ENCODE measurements at places on chromosomes 1 and 21. TPM values are rescaled to one million over a fixed set of nuclear protein-coding genes. Genes with fewer than 3 reads are reported as not detected.

- DNase-seq, result no peak
Observed at GRCh38 chr1:56222914-56223540, 356.3 kb downstream of the PLPP3 start.

GRCh38 chr1:53112271-53112774 is 30.1 kb downstream of the SLC1A7 start:
- DNase-seq, result no peak

GRCh38 chr21:31198575-31198974 is 145.5 kb downstream of the TIAM1 start:
- DNase-seq, result no peak

GRCh38 chr1:207067665-207068064 is 14.6 kb downstream of the PFKFB2 start:
- DNase-seq, result no peak

The SDCCAG8 gene
- total RNA-seq, result 17.6 TPM

The KMO gene
- not detected for total RNA-seq

The CELF3 gene
- total RNA-seq, result not detected

The MACF1 gene
- 224 TPM for total RNA-seq
